Thoracic aorta (tissue), 2 donors: ENCODE measurements at places on chromosomes 3 and 15.

DNA sequence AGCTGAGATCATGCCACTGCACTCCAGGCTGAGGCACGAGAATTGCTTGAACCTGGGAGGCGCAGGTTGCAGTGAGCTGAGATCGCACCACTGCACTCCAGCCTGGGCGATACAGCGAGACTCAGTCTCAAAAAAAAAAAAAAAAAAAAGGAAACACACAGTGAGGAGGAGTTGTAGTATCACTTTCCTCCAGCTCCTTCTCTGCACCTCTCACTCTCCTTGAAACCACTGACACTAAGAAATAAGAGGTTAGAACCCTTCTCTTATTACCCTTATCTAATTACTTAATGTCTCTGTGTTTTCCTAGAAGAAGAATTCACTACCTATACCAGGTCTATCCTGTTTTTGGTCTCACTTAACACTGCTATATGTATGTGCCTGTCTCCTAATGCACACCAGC lies 31.7 kb downstream of the RAB27A start:
- no peak overlapping the region for H3K4me3 ChIP-seq
- H3K27ac ChIP-seq, result no peak overlapping the region
- H3K36me3 ChIP-seq, result no peaks in the 10 kb centered on the region
- H3K27me3 ChIP-seq, result no peaks in the 10 kb centered on the region
- DNase-seq, result no peak
- H3K4me1 ChIP-seq, result peaks cover 2% of the 10 kb centered on the region

GRCh38 chr3:56969851-56970250 lies 90.6 kb upstream of the SPATA12 start:
- no peak for DNase-seq
- no peaks in the 10 kb centered on the region for H3K36me3 ChIP-seq
- H3K27me3 ChIP-seq, result no peaks in the 10 kb centered on the region
- no peak overlapping the region for H3K27ac ChIP-seq

GRCh38 chr15:29455530-29455929 lies 185.9 kb upstream of the NSMCE3 start:
- H3K4me1 ChIP-seq, result no peaks in the 10 kb centered on the region
- DNase-seq, result no peak
- H3K27ac ChIP-seq, result no peak overlapping the region
- no peak overlapping the region for H3K4me3 ChIP-seq

DNA sequence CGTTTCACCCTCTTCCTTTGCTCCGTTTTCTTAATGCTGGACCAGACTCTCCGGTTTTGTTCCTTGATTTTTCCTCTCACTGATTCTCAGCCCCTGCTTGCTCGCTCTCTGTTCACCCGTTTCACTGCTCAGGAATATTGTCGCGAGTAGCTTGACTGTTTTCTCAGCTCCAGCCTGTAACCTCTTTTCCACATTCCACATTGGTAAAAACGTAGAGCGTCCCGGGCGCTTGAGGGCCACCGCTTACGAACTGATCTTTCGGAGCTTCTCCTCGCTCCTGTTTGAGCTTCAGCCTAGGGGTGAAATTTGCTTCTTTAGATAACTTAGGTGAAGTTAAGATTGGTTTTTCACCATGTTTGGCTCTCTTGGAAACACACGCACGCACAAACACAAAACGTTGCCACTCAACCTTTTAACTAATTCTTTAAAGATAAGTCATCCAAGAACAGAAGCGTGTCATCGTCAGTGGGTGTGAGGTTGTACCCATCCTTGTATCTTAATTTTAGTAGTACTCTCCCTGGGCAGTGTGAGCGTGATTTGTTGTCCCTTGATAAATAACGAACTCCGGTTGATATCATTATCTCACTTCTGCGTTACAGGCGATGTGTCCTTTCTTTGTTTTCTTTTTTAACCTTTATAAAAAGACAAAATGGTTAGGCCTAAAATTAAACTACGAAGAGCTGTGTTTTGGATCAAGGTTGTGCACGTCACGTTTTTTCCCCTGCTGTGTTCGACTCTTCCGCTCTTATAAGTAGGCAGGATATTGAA lies 1.0 kb downstream of the PAK2 start:
- H3K27ac ChIP-seq, result peak overlapping the region; percentile 98
- H3K36me3 ChIP-seq, result no peaks in the 10 kb centered on the region
- H3K4me1 ChIP-seq, result peaks cover 16% of the 10 kb centered on the region
- no peak for DNase-seq

- H3K36me3 ChIP-seq, result no peaks in the 10 kb centered on the region
- H3K27ac ChIP-seq, result no peak overlapping the region
- DNase-seq, result no peak
- H3K4me3 ChIP-seq, result no peak overlapping the region
- H3K4me1 ChIP-seq, result no peaks in the 10 kb centered on the region
- H3K27me3 ChIP-seq, result no peaks in the 10 kb centered on the region
These were observed 967.7 kb downstream of the AGBL1 start for GRCh38 chr15:87047203-87047965.

DNA sequence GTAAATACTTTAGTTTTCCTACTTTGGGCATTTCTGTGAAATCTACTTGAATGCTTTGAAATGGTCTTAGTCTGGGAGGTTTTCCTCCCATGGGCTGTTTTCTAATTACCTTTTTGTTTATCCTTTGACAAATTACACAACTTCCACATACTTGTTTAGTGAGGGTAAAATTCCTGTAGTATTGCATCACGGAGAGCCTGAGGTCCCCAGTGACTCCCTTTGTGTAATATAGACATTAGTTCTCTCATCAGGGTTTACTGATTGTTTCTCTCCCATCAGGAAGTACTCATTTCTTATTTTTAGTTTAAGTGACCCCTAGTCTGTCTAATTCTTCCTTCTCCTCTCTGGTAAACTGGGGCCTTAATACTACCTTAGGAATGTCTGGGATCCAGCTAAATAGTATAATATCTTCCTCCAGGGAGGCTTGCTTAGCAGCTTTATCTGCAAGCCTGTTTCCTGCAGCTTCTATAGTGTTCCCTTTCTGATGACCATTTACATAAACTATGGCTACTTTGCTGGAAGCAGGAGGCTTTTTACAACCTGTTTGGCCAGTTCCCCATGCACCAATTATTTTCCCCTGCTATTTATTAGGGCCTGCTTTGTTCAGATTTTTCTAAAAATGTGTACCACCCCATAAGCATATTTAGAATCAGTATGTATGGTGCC lies 87.2 kb upstream of the XCR1 start:
- H3K36me3 ChIP-seq, result no peaks in the 10 kb centered on the region
- no peak overlapping the region for H3K27ac ChIP-seq
- H3K27me3 ChIP-seq, result no peaks in the 10 kb centered on the region

DNA sequence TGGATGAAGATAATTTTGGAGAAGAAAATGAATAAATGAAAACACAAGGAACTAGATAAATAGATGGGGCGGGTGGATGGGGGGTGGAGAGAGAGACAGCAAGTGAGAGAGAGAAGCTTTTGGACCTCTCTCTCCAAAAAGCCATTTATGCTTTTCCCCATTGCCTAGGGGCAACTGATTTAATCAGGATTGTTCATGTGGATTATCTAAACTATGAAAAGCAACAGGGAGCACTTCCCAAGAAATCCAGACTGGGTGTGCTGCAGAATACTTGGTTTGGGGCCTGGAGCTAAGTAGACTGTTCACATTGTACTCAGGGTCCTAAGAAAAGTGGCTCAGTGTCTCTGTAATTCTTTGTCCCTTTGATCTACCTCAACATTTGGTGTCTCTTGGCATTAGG lies 367.0 kb downstream of the TIGIT start:
- H3K27me3 ChIP-seq, result no peaks in the 10 kb centered on the region
- DNase-seq, result no peak
- H3K27ac ChIP-seq, result peak overlapping the region; percentile 5
- no peaks in the 10 kb centered on the region for H3K36me3 ChIP-seq
- no peak overlapping the region for H3K4me3 ChIP-seq

DNA sequence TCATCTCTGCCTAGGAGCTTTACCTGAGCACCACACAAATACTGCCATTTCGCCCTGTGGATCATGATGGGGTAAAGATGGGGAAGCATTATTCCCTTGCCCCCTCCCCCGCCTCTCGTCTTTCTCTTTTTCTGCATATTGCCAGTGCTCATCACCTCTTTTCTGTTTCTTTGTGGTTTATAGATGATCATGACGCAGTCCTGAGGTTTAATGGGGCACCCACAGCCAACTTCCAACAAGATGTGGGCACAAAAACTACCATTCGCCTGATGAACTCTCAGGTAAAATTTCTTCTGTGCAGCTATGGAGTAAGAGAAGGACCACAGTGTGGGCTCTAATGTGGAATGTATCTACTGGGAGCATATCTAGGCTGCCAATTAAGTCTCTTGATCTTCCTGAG lies 88.2 kb downstream of the RPL39L start:
- H3K27ac ChIP-seq, result no peak overlapping the region
- H3K27me3 ChIP-seq, result no peaks in the 10 kb centered on the region
- no peak for DNase-seq
- peaks cover 33% of the 10 kb centered on the region for H3K36me3 ChIP-seq
- H3K4me1 ChIP-seq, result no peaks in the 10 kb centered on the region

- no peaks in the 10 kb centered on the region for H3K36me3 ChIP-seq
- H3K27ac ChIP-seq, result no peak overlapping the region
- H3K4me3 ChIP-seq, result no peak overlapping the region
- no peak for DNase-seq
- H3K4me1 ChIP-seq, result peaks cover 16% of the 10 kb centered on the region
These were observed 41.6 kb downstream of the PIK3CA start for GRCh38 chr3:179189759-179190158.

DNA sequence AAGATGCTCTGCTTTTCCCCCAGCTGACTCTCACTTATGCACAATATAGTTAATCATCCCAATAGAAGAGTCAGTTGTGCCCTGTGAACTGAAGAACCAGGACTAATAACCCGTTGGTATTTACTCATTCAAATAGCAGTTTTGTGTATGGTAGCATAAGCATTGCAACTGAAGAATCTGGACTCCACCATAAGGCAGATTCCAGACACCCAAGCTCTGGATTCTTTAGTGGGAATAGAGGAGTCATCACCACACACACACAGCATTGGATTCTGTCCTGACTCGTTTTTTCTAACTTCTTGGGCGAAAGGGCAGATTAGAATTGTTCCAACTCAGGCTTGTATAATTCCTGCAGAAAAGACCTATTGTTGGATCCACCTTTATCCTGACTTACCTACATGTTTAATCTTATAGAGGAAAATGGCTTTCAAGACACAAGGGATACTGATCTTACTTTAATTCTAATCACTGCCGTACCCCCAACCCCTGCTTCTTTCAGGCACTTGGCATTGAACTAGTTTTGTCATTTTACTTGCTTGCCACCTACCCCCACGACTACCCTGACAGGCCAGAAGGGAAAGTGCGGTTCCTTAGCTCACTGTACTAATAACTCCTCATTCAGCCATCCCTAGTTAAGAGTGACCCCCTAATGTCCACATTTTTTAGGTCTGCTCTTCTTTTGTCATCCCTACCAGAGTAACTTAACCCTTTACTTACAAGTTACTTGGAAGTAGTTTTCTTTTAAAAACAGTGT lies 42.3 kb downstream of the NKIRAS1 start:
- no peak overlapping the region for H3K27ac ChIP-seq
- H3K4me1 ChIP-seq, result peaks cover 7% of the 10 kb centered on the region
- no peak for DNase-seq
- H3K27me3 ChIP-seq, result no peaks in the 10 kb centered on the region

- no peak overlapping the region for H3K27ac ChIP-seq
- H3K4me3 ChIP-seq, result no peak overlapping the region
- H3K27me3 ChIP-seq, result no peaks in the 10 kb centered on the region
- DNase-seq, result no peak
These were observed 150.7 kb downstream of the AKAP13 start for GRCh38 chr15:85531083-85531482.

DNA sequence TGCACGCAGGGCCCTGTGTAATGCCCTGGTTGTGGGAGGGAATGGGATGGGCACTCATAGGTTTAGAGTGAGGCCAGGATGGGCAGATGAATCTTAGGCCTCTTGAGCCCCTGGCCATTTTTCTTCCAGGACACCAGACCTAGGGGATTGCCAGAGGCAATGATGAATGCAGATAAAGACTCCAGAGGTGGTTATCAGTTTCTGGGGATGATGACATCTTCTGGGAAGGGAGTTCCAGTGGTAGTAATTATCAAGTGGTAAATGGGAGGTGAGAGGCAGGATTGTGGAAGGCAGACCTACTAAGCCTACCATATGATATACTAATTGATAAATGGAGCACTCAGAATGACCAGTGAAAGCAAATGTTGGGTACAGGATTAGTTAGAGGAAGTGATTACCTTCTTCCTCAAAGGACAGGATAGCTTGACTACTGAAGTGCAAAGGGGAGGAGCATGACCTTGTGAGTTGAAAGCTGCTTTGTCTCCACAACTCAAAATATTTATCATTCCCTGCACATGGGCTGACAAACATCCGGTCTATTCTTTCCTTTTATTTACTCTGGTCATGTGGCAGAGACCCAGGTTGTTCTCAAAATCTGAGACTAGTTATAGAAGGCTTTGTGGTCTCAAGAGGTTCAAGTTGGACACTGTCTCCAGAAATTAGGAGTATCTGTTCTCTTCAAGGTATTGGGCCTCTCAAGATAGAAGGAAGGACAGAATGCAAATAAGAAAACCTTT lies 10.2 kb upstream of the MAPK6 start:
- no peaks in the 10 kb centered on the region for H3K36me3 ChIP-seq
- H3K4me1 ChIP-seq, result no peaks in the 10 kb centered on the region
- H3K27ac ChIP-seq, result no peak overlapping the region
- H3K27me3 ChIP-seq, result no peaks in the 10 kb centered on the region
- DNase-seq, result no peak

GRCh38 chr15:25171111-25171811 lies 216.5 kb downstream of the SNRPN start:
- no peaks in the 10 kb centered on the region for H3K27me3 ChIP-seq
- H3K27ac ChIP-seq, result no peak overlapping the region
- DNase-seq, result no peak
- no peaks in the 10 kb centered on the region for H3K36me3 ChIP-seq

GRCh38 chr15:36050899-36051298 lies 504.9 kb upstream of the DPH6 start:
- H3K27ac ChIP-seq, result no peak overlapping the region
- no peak for DNase-seq
- H3K4me1 ChIP-seq, result no peaks in the 10 kb centered on the region
- no peaks in the 10 kb centered on the region for H3K27me3 ChIP-seq

- H3K4me1 ChIP-seq, result peaks cover 8% of the 10 kb centered on the region
- H3K4me3 ChIP-seq, result no peak overlapping the region
- no peaks in the 10 kb centered on the region for H3K27me3 ChIP-seq
- H3K27ac ChIP-seq, result no peak overlapping the region
- no peak for DNase-seq
These were observed 19.8 kb upstream of the GP9 start for GRCh38 chr3:129040579-129041300.
